ENCODE measurements at places on chromosomes 12 and 14.

GRCh38 chr14:63638493-63638892, 3.2 kb downstream of the WDR89 start:
- DNase-seq, result no peak

DNA sequence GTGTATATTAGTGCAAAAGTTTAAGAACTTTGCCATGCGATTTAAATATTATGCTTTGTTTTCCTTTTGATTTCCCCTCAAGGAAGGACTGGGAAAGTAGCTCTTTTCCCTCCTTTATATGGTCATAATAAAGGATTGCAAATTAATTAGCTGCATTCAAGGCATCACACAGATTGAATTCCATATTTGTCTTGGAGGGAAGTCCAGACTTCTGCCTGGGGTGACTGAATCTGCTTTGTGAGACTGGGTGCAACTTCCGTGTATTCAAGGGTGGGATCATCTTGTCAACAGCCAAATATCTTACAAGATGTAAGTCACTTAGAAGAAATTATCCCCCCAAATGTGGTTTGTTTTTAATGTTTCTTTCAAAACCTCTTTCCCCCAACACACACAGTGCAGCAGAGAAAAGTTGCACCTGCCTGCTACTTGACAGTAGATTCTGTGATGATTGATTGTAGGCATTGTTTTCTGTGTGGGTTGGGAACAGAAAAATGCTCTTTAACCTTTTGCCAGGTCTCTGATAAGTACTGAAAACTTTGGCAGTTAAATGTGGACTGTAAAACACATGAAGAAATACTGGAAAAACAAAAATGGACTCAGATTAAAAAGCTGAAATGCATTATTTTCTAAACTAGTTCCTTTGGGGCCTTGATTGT, 28.4 kb downstream of the STK38L start:
- no peak for DNase-seq

GRCh38 chr12:111112311-111113098, 192.1 kb upstream of the MYL2 start:
- DNase-seq, result no peak

DNA sequence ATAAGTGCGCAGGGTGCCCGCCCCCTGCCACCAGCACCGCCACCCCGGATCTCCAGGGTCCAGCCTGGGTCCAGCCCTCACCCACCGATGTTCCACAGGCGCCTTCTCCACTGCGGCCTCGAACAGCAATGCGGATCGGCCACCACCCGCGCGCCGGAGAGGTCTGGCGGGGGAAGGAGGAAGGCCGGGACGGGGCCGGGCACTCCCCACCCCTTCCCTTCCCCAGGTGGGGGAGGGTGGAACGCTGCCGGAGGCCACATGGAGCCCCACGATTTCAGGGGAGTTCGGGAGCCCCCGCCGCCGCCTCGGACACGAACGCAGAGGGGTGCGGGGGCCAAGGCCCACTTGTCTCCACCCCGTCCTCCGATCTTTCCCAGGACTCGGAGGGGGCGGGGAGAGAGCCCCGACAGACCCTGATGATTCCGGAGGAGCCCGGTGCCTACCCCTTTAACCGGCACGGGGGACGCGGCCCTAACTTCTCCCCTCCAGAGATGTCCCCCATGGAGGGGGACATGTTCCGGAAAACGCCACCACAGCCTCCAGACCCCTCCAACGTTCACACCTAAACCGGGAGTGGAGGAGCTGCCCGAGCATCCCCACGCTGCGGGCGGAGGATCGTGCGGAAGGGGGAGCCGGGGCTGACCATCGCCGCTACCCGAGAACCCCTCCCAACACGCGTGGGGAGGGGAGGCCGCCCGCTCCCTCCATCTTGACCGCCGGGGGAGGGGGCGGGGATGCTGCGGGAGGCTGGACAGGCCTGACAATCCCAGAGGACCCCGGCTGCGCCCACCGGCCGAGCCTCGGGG, 1.1 kb downstream of the ATXN2 start:
- DNase-seq, result peak; percentile 28

DNA sequence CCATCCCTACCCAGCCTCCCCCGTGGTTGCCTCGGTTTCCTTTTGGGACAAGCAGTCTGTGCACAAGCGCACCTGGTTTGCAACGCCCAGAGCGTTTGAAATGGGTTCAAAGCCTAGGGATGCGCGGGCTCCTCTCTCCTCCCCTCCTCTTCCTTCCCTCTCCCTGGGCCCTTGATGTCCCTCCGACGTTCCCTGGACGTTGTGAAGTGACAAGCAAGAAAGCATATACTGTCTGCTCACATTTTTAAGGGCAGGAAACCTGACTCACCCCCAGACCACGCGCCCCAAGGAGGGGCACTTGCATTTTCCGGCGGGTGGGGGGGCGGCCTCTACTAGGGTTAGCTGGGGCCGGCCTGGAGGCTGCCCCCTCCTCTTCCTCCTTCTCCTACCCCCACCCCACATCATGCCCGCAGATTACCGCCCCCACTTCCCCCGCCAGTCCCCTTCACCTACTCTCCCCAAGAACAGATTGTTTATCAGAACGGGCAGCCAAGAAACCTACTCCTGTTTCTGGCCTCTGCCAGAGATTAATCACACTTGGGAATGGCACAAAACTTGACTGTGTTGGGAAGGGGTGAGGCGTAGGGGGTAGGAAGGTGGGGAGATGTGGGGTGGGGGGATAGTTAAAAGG, 9.5 kb upstream of the IRF2BPL start:
- DNase-seq, result peak; percentile 58

- DNase-seq, result no peak
Observed at GRCh38 chr14:90406384-90406798, 9.6 kb downstream of the CALM1 start.

GRCh38 chr12:53214687-53215455, 7.8 kb upstream of the ITGB7 start:
- no peak for DNase-seq

DNA sequence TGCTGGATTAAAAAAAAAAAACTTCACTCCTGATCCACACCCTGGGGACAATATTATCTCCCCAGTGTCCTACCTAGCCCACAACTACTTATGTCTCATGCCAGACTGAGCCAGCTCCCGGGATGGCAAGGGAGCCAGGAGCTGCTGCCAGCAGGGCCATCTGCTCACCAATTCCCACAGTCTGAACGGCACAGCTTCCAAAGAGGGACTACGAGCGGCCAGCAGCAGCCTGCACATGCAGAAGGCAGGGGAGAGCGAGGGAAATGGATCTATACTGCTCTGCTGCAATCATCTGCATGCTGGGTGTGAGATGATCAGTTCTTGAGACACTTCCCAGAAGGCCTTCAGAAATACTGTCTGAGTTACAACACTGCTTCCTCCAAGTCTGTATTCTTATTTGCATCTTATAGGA, 11.1 kb downstream of the SSH1 start:
- no peak for DNase-seq

GRCh38 chr14:57389646-57390036, 745 bp upstream of the NAA30 start:
- DNase-seq, result no peak

DNA sequence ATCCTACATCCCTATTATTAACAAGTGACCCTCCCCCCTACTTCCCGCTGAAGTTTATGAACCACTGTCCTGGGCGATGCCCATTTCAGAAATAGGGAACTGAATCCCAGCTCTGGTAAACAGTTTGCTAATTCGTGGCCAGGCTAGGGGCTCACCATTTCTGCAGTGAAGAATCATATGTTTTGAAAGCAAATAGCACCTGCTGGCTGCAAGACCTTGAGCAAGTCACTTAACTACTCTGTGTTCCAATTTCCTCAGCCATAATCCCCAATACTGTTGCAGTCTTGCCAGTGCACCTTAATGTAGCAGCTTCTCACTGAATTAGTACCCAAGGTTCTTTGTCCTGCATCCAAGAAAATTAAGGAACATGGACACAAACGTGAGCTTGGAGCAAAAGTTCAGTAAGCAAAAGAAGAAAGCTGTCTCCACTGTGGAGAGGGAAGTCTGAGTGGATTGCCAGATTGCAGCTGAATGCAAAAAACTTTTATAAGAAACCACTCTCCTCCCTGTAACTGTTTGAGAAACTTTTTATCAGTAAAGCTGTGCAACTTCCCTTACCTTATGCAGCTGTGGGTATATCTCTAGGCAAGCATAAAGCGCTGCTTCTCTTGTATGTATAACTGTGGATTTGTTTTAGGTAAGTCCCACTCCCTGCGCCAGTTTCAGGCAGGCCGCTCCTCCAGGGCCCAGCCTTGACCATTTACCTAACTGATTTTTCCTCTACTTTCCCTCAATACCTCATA, 824 bp downstream of the OAS1 start:
- DNase-seq, result no peak

DNA sequence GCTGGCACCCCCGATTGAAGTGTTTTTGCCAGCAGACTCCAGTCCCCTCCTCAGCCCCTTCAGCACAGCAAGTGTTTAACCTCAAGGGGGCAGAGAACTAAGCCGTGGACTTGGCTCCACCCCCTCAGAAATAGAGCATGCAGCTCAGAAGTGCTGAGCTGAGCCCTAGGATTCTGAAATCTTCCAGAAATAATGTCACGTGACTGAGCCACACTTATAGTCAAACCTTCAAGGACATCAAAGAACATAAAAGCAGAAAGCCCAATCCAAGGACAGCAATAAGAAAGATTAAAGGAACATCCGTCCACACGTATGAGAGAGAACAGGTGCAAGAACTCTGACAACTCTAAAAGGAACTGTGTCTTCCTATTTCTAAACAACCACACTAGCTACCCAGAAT, 317.7 kb upstream of the LRFN5 start:
- no peak for DNase-seq

DNA sequence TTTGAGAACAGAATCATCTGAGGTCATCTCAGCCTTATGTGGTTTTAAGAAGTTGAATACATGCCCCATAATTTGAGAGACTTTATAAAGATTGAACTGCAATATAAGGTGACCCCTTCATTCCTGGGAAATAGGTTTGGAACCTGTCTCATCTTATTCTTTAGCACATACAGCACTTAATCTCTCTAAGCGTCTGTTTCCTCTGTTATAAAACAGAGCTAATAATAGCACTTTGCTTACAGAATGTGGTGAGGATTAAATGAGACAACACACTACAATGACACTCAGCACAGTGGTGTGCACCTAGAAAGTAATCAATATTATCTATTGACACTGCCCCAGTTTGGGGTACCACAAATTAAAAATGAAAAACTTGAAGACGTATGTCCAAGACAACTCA, 102.1 kb downstream of the DUSP6 start:
- no peak for DNase-seq

DNA sequence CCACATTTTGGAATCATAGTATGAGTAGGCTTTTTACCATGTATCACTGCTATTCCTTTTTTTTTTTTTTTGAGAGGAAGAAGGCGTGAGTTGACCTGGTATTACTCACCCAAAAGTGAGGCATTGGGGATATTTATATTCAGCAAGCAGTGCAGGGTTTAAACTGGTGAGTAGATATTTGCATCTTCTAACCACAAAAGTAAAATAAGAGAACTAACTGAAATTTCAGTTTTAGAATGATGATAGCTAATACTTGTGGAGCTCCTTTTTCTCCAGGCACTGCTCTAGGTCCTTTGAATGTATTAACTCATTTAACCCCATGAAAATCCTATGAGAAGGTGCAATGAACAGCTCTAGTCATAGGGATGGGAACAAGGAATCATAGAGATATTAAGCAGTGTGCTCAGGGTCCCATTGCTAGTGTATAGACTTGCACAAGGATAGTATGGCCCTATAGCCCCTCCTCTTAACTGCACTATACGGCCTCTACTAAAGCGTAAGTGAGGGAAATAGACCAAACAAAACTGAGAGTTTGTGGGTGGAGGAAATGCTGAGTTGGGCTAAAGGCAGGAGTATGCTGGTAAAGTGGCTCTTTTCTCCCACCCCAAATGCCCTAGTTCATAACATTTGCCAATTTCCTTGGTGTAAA, 104.3 kb upstream of the MAX start:
- DNase-seq, result peak; percentile 56

DNA sequence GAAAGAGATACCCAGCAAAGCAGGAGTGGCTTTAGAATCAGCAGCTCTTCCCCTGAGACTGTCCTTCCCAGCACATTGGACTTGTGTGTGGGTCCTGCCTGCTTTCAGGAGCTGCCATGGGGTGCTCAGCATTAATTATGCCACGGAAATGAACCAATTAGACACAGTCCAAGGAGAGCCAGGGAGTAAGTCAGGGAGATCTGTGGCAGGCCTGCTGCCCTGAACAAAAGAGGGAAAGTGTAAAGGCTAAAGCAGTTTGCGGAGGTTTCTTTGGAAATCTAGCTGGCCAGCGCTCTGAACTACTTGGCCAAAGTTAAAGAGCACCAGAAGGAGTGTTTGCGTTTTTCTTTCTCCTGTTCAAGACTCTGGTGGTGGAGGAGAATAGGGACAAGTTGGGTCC, 65.7 kb upstream of the SRSF5 start:
- no peak for DNase-seq

DNA sequence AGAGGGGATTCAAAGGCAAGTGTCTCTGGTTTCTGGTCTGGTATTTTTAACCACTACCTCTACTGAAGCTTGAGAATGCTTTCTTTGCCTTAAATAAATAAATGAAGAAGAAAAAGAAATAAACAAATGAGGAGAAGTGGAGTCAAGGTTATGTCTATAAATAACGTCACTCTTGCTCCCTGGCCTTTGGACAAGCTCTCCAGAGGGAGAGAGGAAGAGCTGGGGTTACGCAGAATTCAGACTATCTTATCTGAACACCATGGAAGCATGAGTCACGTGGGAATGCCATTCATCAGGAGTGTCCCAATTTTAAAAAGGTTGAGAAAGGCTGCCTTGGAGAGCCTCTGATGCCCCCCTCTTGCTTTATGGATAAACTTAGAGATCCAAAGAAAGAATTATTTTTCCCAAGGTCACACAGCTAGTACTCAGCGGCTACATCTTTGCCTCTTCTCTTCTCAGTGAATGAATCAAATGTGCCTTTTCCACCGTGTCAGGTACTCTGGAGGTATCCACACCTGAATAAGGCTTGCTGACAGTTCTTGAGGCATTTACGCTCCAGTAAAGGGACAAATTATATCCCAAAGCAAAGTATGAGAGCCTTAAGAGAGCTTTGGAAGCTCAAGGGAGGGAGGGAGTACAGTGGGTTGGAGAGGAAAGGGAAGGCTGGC, 12.9 kb upstream of the MSI1 start:
- DNase-seq, result no peak
